Pancreas (tissue), 10 donors: ENCODE measurements at places on chromosomes 5 and 9. TPM values are rescaled to one million over a fixed set of nuclear protein-coding genes. Genes with fewer than 3 reads are reported as not detected.
A peak's percentile ranks its signal among the peaks of the same experiment; 100 is the strongest.

GRCh38 chr5:52692606-52693005 is 95.1 kb upstream of the ITGA1 start:
- H3K36me3 ChIP-seq, result no peaks in the 10 kb centered on the region
- DNase-seq, result no peak
- no peaks in the 10 kb centered on the region for H3K4me1 ChIP-seq
- H3K4me3 ChIP-seq, result no peak overlapping the region
- no peak overlapping the region for H3K27ac ChIP-seq
- no peaks in the 10 kb centered on the region for H3K27me3 ChIP-seq

DNA sequence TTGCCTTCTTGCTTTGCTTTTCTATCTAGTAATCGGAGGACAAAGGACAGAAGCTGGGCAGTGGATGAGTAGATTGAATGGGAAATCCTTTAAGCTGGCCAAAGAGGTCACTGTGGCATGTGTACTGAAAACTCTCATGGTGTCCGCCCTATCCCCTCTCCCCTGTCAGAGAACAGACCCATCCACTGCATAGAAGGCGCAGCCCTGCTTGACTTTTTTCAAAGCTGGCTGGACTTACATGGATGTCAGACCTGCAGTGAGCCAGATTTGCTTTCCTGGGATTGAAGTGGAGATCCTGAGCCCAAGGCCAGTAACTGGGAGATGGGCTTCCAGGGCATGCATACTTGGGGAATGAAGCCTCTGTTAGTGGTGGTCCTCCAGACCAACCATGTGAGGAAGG is 329.5 kb downstream of the TRPM3 start:
- no peaks in the 10 kb centered on the region for H3K36me3 ChIP-seq
- no peak overlapping the region for H3K4me3 ChIP-seq
- H3K27ac ChIP-seq, result no peak overlapping the region
- no peaks in the 10 kb centered on the region for H3K4me1 ChIP-seq
- H3K27me3 ChIP-seq, result no peaks in the 10 kb centered on the region
- DNase-seq, result no peak

DNA sequence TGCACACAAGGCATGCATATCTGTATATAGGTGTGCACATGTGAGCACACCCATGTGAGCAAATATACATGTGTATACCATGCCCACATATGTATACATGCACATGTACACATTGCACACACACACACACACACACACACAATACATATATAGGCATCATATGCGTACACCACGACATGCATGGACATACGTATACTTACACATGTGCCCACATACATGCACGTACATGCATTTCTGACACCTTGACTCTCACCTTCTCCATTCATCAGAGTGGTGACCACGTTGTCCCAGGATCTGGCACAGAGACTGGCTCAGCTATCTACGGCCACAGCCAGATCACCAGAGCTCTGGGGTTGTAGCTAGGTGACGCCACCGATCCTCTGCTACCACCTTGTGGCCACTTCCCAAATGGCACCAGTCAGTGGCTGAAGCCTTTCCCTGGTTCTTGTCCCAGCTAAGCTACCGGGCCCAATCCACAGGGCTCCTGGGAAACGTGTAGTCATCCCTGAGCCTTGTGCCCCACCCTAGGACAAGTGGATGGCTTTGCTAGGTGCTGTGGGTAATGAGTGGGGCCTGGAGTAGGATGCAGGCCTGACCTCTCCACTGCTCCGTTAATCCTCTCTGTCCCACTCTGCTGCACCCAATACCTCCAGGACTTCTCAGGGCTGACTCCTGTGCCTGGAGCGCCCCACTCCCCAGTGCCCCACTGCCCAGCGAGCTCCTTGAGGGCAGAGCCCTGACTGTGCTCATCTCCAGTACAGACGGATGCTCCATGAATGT is 194.4 kb downstream of the RGS3 start:
- H3K4me1 ChIP-seq, result no peaks in the 10 kb centered on the region
- H3K36me3 ChIP-seq, result no peaks in the 10 kb centered on the region
- peak; percentile 92 for DNase-seq
- H3K27me3 ChIP-seq, result no peaks in the 10 kb centered on the region
- H3K4me3 ChIP-seq, result no peak overlapping the region

GRCh38 chr5:4405614-4406219 is 734.4 kb upstream of the ADAMTS16 start:
- H3K4me3 ChIP-seq, result no peak overlapping the region
- DNase-seq, result no peak
- H3K27ac ChIP-seq, result no peak overlapping the region
- no peaks in the 10 kb centered on the region for H3K4me1 ChIP-seq
- no peaks in the 10 kb centered on the region for H3K27me3 ChIP-seq
- no peaks in the 10 kb centered on the region for H3K36me3 ChIP-seq

GRCh38 chr9:114086607-114087006 is 8.5 kb upstream of the AMBP start:
- no peaks in the 10 kb centered on the region for H3K27me3 ChIP-seq
- H3K4me3 ChIP-seq, result no peak overlapping the region
- no peak overlapping the region for H3K27ac ChIP-seq
- peaks cover 8% of the 10 kb centered on the region for H3K4me1 ChIP-seq
- H3K36me3 ChIP-seq, result no peaks in the 10 kb centered on the region

DNA sequence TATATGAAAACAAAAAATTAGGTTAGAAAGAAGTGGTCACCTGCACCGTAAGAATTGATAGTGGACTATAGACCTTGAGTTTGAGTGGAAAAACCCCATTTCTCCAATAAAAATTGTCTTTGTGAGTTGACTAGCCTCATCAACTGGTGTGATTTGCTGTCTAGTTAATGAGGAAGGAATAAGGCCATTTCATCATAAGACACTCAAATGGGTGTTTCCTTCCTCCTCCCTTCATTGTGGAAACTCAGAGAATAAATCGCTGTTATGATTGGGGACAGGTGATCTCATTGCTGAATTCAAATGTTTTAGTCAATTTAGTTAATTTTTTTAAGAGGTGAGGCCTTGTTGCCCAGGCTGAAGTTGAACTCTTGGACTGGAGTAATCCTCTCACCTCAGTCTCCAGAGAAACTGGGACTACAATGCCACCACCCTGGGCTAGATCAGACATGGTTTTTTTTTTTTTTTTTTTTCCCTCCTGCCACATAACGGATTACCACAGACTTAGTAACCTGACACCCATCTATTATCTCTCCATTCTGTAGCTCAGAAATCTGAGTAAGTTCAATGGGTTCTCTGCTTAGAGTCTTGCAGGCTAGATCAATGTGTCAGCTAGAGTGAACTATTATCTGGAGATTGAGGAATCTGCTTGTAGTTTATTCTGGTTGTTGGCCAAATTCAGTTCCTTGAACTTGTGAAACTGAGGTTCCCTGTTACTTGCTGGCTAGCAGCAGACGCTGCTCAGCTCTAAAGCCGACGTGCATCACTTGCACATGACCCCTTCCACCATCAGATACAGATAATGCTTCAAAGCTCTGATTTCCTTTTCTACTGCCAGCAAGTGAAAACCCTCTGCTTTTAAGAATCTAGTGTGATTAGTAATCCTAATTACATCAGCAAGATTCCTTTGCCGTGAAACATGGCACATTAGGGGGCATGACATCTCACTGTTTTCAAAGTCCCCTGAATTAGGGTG is 663.8 kb upstream of the CDH9 start:
- DNase-seq, result no peak
- no peaks in the 10 kb centered on the region for H3K4me1 ChIP-seq
- H3K27ac ChIP-seq, result no peak overlapping the region

- no peaks in the 10 kb centered on the region for H3K4me1 ChIP-seq
- no peaks in the 10 kb centered on the region for H3K36me3 ChIP-seq
- DNase-seq, result no peak
Measured at GRCh38 chr5:44246986-44247385, 142.2 kb downstream of the FGF10 start.

DNA sequence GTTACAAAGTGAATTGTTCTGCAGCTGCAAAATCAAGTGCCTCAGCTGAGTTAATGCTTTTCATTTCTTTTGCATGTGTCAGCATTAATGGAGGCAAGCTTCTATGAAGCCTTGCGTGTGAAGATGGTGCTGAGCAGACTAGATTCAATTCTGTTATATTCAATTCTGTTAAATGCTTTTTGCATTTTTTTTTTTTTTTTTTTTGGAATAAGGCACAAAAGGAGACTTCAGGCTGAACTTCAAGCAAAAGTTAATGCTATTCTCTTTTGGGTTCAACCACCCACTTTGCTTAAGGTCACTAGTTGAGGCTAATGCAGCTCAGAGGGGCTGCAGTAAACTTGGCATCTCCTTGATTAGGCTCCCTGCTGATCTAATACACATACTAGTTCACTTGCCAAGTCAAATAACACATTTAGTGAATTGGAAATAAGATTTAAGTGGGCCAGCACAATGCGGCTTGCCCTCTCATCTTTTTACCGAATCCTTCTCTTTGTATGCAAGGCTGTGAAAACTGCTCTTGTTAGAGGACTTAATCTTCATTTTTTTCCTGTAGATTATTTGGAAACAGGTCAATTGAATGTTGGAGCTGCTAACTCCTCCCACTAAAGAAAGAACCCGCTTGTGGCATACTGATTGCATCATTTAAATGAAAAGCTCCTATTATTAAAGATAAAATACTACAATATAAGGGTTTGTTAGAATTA is 1020.2 kb downstream of the NR2F1-AS1 start:
- DNase-seq, result no peak
- no peaks in the 10 kb centered on the region for H3K27me3 ChIP-seq
- no peaks in the 10 kb centered on the region for H3K4me1 ChIP-seq
- H3K36me3 ChIP-seq, result no peaks in the 10 kb centered on the region

DNA sequence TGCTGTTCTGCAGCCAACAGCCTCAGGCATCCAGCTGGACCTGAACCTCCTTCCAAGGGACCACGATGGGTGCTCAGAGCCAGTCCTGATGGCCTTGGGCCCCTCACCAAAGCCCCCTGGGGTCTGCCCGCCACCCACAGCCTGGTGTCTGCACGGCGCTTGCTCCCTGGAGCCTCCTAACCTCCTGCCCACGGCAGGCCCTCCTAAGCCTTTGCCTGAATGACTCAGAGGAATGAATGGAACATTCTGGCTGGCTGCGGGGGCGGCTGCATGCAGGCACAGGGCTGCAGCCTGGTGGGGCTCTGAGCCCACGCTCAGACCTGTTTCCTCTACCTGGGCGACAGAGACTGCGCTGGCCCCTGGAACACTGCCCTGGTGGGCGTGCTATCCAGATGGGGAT is 6.9 kb downstream of the SOHLH1 start:
- H3K27me3 ChIP-seq, result no peaks in the 10 kb centered on the region
- H3K4me3 ChIP-seq, result no peak overlapping the region
- H3K4me1 ChIP-seq, result no peaks in the 10 kb centered on the region

- no peaks in the 10 kb centered on the region for H3K36me3 ChIP-seq
- H3K4me3 ChIP-seq, result no peak overlapping the region
- DNase-seq, result peak; percentile 18
- no peak overlapping the region for H3K27ac ChIP-seq
- no peaks in the 10 kb centered on the region for H3K4me1 ChIP-seq
Measured at GRCh38 chr5:69024241-69024651, 69.6 kb upstream of the SLC30A5 start.

- DNase-seq, result no peak
- no peaks in the 10 kb centered on the region for H3K4me1 ChIP-seq
- no peaks in the 10 kb centered on the region for H3K27me3 ChIP-seq
- no peak overlapping the region for H3K4me3 ChIP-seq
- no peaks in the 10 kb centered on the region for H3K36me3 ChIP-seq
- H3K27ac ChIP-seq, result no peak overlapping the region
Measured at GRCh38 chr5:55657443-55657842, 54.7 kb downstream of the SLC38A9 start.

GRCh38 chr5:73116506-73116905 is 3.9 kb upstream of the TMEM171 start:
- no peak overlapping the region for H3K27ac ChIP-seq
- H3K4me3 ChIP-seq, result no peak overlapping the region
- H3K27me3 ChIP-seq, result no peaks in the 10 kb centered on the region
- peaks cover 6% of the 10 kb centered on the region for H3K4me1 ChIP-seq
- no peak for DNase-seq
- H3K36me3 ChIP-seq, result no peaks in the 10 kb centered on the region

- DNase-seq, result no peak
- no peaks in the 10 kb centered on the region for H3K36me3 ChIP-seq
- no peaks in the 10 kb centered on the region for H3K27me3 ChIP-seq
- H3K4me3 ChIP-seq, result no peak overlapping the region
- no peak overlapping the region for H3K27ac ChIP-seq
- no peaks in the 10 kb centered on the region for H3K4me1 ChIP-seq
Measured at GRCh38 chr9:118503236-118503635, 799.0 kb downstream of the TLR4 start.

GRCh38 chr9:70439991-70440706 is 25.7 kb upstream of the KLF9 start:
- no peaks in the 10 kb centered on the region for H3K27me3 ChIP-seq
- no peak overlapping the region for H3K4me3 ChIP-seq
- no peaks in the 10 kb centered on the region for H3K36me3 ChIP-seq
- H3K4me1 ChIP-seq, result no peaks in the 10 kb centered on the region
- no peak for DNase-seq

- DNase-seq, result no peak
- H3K36me3 ChIP-seq, result no peaks in the 10 kb centered on the region
- no peak overlapping the region for H3K4me3 ChIP-seq
- no peak overlapping the region for H3K27ac ChIP-seq
- H3K27me3 ChIP-seq, result no peaks in the 10 kb centered on the region
- no peaks in the 10 kb centered on the region for H3K4me1 ChIP-seq
Measured at GRCh38 chr9:29625292-29625731, 2052.0 kb upstream of the C9orf72 start.

DNA sequence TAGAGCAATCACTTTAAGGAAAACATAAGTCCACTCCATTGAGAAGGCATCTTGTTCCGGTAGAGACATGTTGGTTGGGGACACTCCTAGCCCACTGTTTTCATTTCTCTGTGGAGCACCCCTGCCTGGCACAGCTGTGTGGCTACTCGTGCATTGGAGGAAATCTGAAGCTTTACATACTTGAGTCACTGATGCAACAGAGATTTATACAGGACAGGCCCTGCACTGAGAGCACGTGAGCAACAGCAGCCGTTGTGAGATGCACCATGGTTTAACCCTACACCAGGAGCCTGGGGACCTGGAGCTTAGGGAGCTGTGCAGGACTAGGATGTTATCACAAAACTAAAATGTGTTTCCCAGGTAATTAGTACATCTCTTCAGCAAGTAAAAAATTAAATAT is 230.7 kb upstream of the IRX1 start:
- no peak overlapping the region for H3K4me3 ChIP-seq
- H3K36me3 ChIP-seq, result no peaks in the 10 kb centered on the region
- no peak overlapping the region for H3K27ac ChIP-seq
- no peaks in the 10 kb centered on the region for H3K27me3 ChIP-seq
- DNase-seq, result no peak
- H3K4me1 ChIP-seq, result no peaks in the 10 kb centered on the region

Gene ANP32B
- total RNA-seq, result 69.9 TPM

Gene PHF24
- total RNA-seq, result 0.06 TPM

Gene TNC
- 12.5 TPM for total RNA-seq

Gene SLC6A3
- not detected for total RNA-seq

Gene SLC25A2
- total RNA-seq, result 0.20 TPM

Gene DENND1A
- 5.0 TPM for total RNA-seq

Gene TTC16
- total RNA-seq, result not detected

Gene PRXL2C
- total RNA-seq, result 6.0 TPM
